Endothelial cell (in vitro differentiated cells): ENCODE measurements at places on chromosomes 4 and X. TPM values are rescaled to one million over a fixed set of nuclear protein-coding genes. Genes with fewer than 3 reads are reported as not detected.

STOX2 gene
- total RNA-seq, result 4.8 TPM

SYNPO2 gene
- total RNA-seq, result 1.1 TPM

HPF1 gene
- 30.2 TPM for total RNA-seq

ARMCX5 gene
- total RNA-seq, result 9.5 TPM

PAK3 gene
- 4.0 TPM for total RNA-seq

MGAT4D gene
- 0.13 TPM for total RNA-seq

HSFX2 gene
- total RNA-seq, result 2.0 TPM

ATP8A1 gene
- total RNA-seq, result 44.0 TPM

DNA sequence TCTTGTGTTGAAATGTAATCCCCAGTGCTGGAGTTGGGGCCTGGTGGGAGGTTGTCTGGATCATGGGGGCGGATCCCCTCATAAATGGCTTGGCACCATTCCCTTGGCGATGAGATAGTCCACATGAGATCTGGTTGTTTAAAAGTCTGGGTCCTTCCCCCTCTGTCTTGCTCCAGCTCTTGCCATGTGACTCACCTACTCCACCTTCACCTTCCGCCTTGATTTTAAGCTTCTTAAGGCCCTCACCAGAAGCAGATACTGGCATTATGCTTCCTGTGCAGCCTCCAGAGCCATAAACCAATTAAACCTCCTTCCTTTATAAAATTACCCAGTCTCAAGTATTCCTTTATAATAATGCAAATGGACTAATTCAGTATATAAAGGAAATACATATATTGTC lies 111.5 kb downstream of the NR3C2 start:
- H3K36me3 ChIP-seq, result no peaks in the 10 kb centered on the region
- no peak for DNase-seq
- H3K27ac ChIP-seq, result no peak overlapping the region
- H3K4me3 ChIP-seq, result no peak overlapping the region
- H3K27me3 ChIP-seq, result no peaks in the 10 kb centered on the region

DNA sequence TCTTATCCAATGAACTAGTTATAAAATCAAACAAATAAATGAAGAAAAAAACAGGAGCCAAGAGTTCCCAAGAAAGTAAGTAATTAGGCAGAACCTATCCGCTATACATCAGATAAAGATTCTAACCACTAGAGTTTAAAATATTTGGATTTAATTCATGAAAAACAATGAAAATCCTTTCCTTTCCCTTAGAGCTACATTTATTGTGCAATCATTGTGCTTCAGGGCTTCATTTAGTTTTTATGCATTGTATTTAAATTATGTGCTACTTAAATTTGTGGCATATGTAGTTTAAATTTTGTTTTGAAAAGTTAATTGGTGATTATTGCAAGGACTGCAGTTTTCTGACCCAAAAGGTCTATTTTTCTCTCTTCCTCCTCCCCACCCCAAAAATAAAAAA lies 17.9 kb downstream of the GNRHR start:
- peaks cover 4% of the 10 kb centered on the region for H3K36me3 ChIP-seq
- H3K4me1 ChIP-seq, result no peaks in the 10 kb centered on the region
- H3K27me3 ChIP-seq, result no peaks in the 10 kb centered on the region
- no peak for DNase-seq

- H3K4me1 ChIP-seq, result peaks cover 4% of the 10 kb centered on the region
- H3K4me3 ChIP-seq, result peak overlapping the region; percentile 6
- peaks cover 10% of the 10 kb centered on the region for H3K27me3 ChIP-seq
These were observed 167.8 kb downstream of the AFAP1 start for GRCh38 chr4:7771541-7772507.

GRCh38 chr4:16026160-16026761 lies 57.6 kb downstream of the PROM1 start:
- H3K36me3 ChIP-seq, result no peaks in the 10 kb centered on the region
- H3K4me1 ChIP-seq, result peaks cover 19% of the 10 kb centered on the region
- H3K27me3 ChIP-seq, result no peaks in the 10 kb centered on the region
- H3K27ac ChIP-seq, result no peak overlapping the region
- H3K4me3 ChIP-seq, result no peak overlapping the region
- DNase-seq, result peak; percentile 44

- no peak overlapping the region for H3K4me3 ChIP-seq
- H3K4me1 ChIP-seq, result peaks cover 4% of the 10 kb centered on the region
- no peak for DNase-seq
- no peaks in the 10 kb centered on the region for H3K36me3 ChIP-seq
- H3K27me3 ChIP-seq, result peaks cover 4% of the 10 kb centered on the region
These were observed 47.2 kb upstream of the RPS6KA3 start for GRCh38 chrX:20313899-20314298.

DNA sequence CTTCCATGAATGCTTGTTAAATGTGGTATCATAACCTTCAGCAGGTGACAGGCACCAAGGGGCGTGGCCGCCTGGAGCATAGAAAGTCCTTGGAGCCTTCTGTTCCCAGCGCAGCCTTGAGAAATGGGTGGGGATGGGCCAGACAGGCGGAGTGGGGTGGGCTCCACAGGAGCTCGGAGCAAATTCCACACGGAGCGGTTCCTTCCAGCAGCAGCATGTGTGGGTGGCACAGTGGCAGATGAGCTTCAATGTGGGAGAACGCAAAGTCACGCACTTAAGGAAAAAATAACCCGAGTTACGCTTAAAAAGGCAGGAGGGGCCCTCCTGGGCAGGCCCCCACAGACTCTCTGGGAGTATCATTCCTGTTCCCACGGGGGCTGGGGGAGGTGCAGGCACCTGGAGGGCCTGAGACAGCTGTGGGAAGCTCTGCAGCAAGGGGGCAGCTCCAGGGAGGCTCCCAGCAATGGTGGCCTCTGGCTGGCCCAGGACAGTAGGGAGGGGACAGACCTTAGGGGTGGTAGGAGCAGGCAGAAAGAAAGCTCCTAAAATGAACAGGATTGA lies 15.3 kb downstream of the TMEM271 start:
- DNase-seq, result no peak
- H3K4me3 ChIP-seq, result no peak overlapping the region
- H3K27me3 ChIP-seq, result peaks cover 5% of the 10 kb centered on the region
- H3K27ac ChIP-seq, result no peak overlapping the region

DNA sequence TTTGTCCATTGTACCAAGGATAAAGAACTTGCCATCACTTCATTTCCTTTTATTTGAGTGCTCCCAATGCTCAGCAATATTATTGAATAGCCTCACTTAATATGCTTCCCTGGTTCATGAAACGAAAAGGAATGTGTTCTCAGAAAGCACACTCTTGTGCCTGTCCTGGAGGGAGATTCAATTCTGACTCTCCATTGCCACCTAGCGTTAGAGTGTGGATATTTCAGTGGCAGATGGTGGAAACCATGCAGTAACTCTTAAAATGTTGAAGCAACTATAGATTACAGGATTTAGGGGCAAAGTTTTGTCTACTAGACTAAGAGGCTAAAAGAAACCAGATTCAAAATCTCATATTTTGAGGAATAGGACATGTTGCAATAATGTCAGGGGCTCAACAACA lies 36.0 kb downstream of the GAB3 start:
- DNase-seq, result peak; percentile 50
- H3K27me3 ChIP-seq, result no peaks in the 10 kb centered on the region
- H3K4me1 ChIP-seq, result peaks cover 16% of the 10 kb centered on the region
- no peak overlapping the region for H3K27ac ChIP-seq
- H3K4me3 ChIP-seq, result no peak overlapping the region

DNA sequence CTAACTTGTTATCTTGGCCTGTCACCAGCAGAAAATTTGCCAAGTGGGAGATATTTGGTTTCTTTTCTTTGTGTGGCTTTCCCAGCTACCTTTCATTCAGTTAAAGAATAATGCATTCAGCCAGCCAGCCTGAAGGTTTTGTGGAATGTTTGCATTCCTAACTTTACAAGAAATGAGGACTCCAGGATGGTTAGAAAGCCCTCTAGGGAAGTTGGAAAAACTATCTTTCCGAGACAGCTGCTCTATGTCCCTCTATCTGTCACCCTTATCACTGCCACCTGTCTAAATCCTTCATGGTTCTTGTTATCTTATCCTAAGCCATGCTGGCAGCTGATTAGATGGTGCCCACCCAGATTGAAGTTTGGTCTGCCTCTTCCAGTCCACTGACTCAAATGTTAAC lies 384.2 kb downstream of the SH3BGRL start:
- no peak overlapping the region for H3K27ac ChIP-seq
- no peak for DNase-seq
- peaks cover 1% of the 10 kb centered on the region for H3K27me3 ChIP-seq
- peaks cover 4% of the 10 kb centered on the region for H3K4me1 ChIP-seq
- H3K36me3 ChIP-seq, result no peaks in the 10 kb centered on the region

GRCh38 chrX:108313669-108314068 lies 124.6 kb downstream of the COL4A6 start:
- DNase-seq, result no peak
- H3K4me3 ChIP-seq, result no peak overlapping the region
- no peaks in the 10 kb centered on the region for H3K36me3 ChIP-seq
- H3K27me3 ChIP-seq, result no peaks in the 10 kb centered on the region

GRCh38 chrX:724256-724655 lies 93.7 kb downstream of the SHOX start:
- H3K27me3 ChIP-seq, result peaks cover 4% of the 10 kb centered on the region
- H3K36me3 ChIP-seq, result peaks cover 15% of the 10 kb centered on the region
- no peak overlapping the region for H3K27ac ChIP-seq
- H3K4me1 ChIP-seq, result no peaks in the 10 kb centered on the region
- DNase-seq, result no peak
- H3K4me3 ChIP-seq, result no peak overlapping the region

GRCh38 chrX:38999967-39000745 lies 198.9 kb downstream of the MID1IP1 start:
- no peak overlapping the region for H3K27ac ChIP-seq
- peaks cover 3% of the 10 kb centered on the region for H3K27me3 ChIP-seq
- no peak for DNase-seq
- H3K4me1 ChIP-seq, result no peaks in the 10 kb centered on the region
- no peaks in the 10 kb centered on the region for H3K36me3 ChIP-seq

GRCh38 chr4:107654694-107655093 lies 65.3 kb downstream of the PAPSS1 start:
- DNase-seq, result no peak
- no peak overlapping the region for H3K4me3 ChIP-seq
- peaks cover 3% of the 10 kb centered on the region for H3K27me3 ChIP-seq
- H3K4me1 ChIP-seq, result peaks cover 19% of the 10 kb centered on the region
- no peak overlapping the region for H3K27ac ChIP-seq

GRCh38 chr4:169185133-169185956 lies 85.4 kb downstream of the SH3RF1 start:
- no peak overlapping the region for H3K4me3 ChIP-seq
- H3K36me3 ChIP-seq, result no peaks in the 10 kb centered on the region

- DNase-seq, result no peak
- H3K27me3 ChIP-seq, result peaks cover 2% of the 10 kb centered on the region
- H3K4me3 ChIP-seq, result no peak overlapping the region
- H3K4me1 ChIP-seq, result no peaks in the 10 kb centered on the region
- H3K36me3 ChIP-seq, result no peaks in the 10 kb centered on the region
- no peak overlapping the region for H3K27ac ChIP-seq
These were observed 12.6 kb upstream of the IL13RA2 start for GRCh38 chrX:115029869-115030570.

GRCh38 chr4:73086095-73086868 lies 16.8 kb upstream of the COX18 start:
- H3K4me1 ChIP-seq, result peaks cover 2% of the 10 kb centered on the region
- no peak overlapping the region for H3K27ac ChIP-seq
- H3K27me3 ChIP-seq, result no peaks in the 10 kb centered on the region
- no peak overlapping the region for H3K4me3 ChIP-seq
- DNase-seq, result no peak

GRCh38 chr4:10090467-10091250 lies 25.9 kb downstream of the WDR1 start:
- H3K4me1 ChIP-seq, result peaks cover 9% of the 10 kb centered on the region
- peaks cover 46% of the 10 kb centered on the region for H3K36me3 ChIP-seq
- no peak for DNase-seq
- no peak overlapping the region for H3K4me3 ChIP-seq

- no peak overlapping the region for H3K4me3 ChIP-seq
- H3K4me1 ChIP-seq, result peaks cover 24% of the 10 kb centered on the region
- H3K27ac ChIP-seq, result no peak overlapping the region
- H3K27me3 ChIP-seq, result no peaks in the 10 kb centered on the region
These were observed 50.5 kb upstream of the PAGE1 start for GRCh38 chrX:49746306-49746705.

- no peaks in the 10 kb centered on the region for H3K36me3 ChIP-seq
- DNase-seq, result no peak
- H3K27ac ChIP-seq, result no peak overlapping the region
- H3K27me3 ChIP-seq, result peaks cover 3% of the 10 kb centered on the region
These were observed 94.5 kb upstream of the PRKX start for GRCh38 chrX:3807906-3808305.

GRCh38 chrX:75181721-75182120 lies 25.6 kb upstream of the ABCB7 start:
- H3K27me3 ChIP-seq, result no peaks in the 10 kb centered on the region
- DNase-seq, result no peak
- no peak overlapping the region for H3K27ac ChIP-seq
- no peaks in the 10 kb centered on the region for H3K36me3 ChIP-seq
- no peak overlapping the region for H3K4me3 ChIP-seq
- no peaks in the 10 kb centered on the region for H3K4me1 ChIP-seq

- H3K27me3 ChIP-seq, result no peaks in the 10 kb centered on the region
- DNase-seq, result peak; percentile 22
- H3K27ac ChIP-seq, result no peak overlapping the region
These were observed 209.3 kb downstream of the GPC3 start for GRCh38 chrX:133776072-133776471.

DNA sequence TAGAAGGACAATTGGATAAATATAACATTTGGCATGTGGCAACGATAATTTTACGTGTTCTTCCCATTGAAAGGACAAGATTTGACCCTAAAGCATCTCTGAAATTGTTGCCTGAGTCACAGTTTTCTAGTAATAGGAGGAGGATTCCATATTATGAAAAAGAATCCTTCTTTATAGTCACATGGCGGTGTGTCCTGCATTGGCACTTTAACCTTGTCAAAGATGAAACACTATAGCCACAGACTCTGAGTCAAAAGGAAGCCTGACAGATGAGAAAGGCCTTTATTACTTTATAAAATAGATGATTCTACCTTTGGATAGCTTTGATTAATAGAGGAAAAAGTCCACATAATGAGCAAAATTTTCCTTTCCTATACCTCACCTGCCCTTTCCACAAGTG lies 11.5 kb downstream of the LNX1 start:
- peaks cover 44% of the 10 kb centered on the region for H3K4me1 ChIP-seq
- H3K4me3 ChIP-seq, result no peak overlapping the region
- no peak for DNase-seq
- no peaks in the 10 kb centered on the region for H3K27me3 ChIP-seq
- no peak overlapping the region for H3K27ac ChIP-seq

DNA sequence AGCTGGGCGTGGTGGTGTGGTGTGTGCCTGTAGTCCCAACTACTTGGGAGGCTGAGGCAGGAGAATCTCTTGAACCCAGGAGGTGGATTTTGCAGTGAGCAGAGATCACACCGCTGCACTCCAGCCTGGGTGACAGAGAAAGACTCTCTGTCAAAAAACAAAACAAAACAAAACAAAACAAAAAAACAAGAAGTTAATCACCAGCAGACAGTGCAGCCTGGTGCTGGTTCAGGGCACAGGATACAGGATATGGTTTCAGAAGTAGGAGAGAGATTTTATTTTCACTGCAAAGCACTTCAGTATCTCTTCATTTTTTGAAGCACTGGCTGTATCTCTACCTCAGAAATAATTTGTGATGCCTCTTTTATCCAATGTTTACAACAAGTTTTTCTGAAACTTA lies 1222.9 kb upstream of the PRKX start:
- H3K4me3 ChIP-seq, result no peak overlapping the region
- H3K27me3 ChIP-seq, result no peaks in the 10 kb centered on the region
- H3K27ac ChIP-seq, result no peak overlapping the region
- DNase-seq, result no peak
- no peaks in the 10 kb centered on the region for H3K36me3 ChIP-seq
- no peaks in the 10 kb centered on the region for H3K4me1 ChIP-seq

GRCh38 chrX:38102875-38103274 lies 96.5 kb downstream of the SYTL5 start:
- no peak for DNase-seq
- no peaks in the 10 kb centered on the region for H3K36me3 ChIP-seq
- H3K4me3 ChIP-seq, result no peak overlapping the region
- no peaks in the 10 kb centered on the region for H3K4me1 ChIP-seq
- no peak overlapping the region for H3K27ac ChIP-seq
- H3K27me3 ChIP-seq, result no peaks in the 10 kb centered on the region
